Fibroblast of upper back skin (primary cell): ENCODE measurements at places on chromosomes 13 and 19.

GRCh38 chr13:42354241-42355091 is 82.5 kb downstream of the AKAP11 start:
- peak; percentile 68 for DNase-seq

GRCh38 chr13:60331249-60332012 is 65.6 kb upstream of the TDRD3 start:
- DNase-seq = no peak

DNA sequence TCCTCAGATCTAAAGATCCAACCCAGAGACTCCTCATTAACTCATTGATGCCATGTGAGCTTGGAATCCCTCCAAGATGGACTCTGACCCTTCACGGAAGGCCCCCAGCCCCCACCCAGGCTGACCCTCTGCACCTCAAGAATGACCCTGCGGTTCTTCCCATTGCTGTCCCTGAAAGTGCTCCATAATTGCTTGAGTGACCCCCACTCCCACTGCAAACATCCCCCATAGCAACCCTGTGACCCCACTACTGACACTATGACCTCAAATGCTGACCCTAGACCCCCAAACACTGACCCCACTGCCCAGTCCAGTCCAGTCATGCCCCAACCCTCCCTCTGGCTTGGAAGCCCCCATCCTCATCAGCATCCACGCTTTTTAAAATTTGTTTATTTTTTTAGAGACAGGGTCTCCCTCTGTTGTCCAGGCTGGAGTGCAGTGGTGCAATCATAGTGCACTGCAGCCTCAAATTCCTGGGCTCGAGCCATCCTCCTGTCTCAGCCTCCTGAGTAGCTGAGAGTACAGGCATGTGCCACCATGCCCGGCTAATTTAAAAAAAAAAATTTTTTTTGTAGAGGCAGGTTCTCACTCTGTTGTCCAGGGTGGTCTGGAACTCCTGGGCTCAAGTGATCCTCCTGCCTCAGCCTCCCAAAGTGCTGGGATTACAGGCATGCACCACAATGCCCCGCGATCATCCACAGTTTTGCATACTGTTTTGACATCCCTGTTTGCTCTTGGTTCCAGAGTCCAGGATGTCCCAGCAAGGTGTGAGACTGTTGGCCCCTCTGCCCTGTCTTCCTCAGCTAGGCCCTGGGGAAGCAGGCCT is 855 bp downstream of the LYL1 start:
- DNase-seq = no peak

DNA sequence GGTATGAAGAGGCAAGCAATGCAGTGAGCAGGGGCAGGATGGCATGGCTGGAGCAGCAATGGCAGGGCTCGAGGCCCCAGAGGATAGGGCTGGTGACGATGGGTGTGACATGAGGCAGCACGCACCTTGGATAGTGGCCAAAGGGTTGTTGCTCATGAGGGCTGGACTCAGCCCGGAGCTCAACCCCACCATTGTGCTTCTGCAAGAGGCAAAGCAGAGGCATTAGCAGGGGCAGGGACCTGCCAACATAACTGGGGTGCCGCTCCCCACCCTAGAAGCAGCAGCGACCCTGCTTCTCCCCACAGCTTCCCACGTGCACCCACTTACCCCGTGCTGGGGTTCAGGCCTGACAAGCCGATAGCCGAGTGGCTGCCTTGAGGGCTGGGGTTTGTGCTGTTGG is 15.8 kb downstream of the ZNF574 start:
- no peak for DNase-seq

DNA sequence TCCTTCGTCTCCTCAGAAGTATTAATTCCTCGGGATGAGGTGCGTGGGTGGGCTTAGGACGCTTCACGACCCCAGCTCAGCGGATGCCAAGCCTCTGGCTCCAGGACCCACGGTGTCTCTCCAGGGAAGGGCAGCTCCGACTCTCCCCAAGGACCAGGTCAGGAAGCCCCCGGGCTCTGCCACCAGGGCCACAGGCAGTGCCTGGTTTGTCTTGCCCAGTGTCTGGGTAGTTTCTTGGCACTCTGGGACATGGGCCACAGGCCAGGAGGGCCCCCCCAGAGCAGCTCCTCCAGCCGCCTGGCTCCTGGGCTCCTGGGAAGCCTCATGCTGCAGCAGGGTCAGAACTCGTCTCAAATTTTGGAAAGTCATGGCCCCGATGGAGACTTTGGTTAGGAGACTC is 2.5 kb downstream of the PROZ start:
- DNase-seq = no peak

DNA sequence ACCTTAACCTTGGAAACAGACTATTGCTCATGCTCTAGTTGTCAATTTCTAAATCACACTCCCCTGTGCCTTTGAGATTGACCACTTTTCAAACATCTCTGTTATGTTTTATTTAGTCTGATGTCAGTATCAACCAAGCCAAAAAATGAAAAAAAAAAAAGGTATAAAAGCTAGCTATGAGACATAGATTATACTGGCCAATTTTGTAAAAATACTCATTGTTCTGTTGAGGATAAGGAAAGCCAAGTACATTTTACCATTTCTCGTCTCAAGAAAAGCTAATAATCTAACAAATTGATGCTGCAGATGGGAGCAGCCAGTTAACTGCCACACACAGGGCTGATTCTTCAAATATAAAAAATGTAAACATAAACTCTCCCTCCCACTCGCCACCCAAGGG is 572.6 kb upstream of the KLF12 start:
- no peak for DNase-seq

- DNase-seq = no peak
Observed at GRCh38 chr13:91318886-91319285, 28.6 kb upstream of the MIR17HG start.
